Psoas muscle (tissue), 8 donors: ENCODE measurements at places on chromosomes 7 and 10. TPM values are rescaled to one million over a fixed set of nuclear protein-coding genes. Genes with fewer than 3 reads are reported as not detected.

DNA sequence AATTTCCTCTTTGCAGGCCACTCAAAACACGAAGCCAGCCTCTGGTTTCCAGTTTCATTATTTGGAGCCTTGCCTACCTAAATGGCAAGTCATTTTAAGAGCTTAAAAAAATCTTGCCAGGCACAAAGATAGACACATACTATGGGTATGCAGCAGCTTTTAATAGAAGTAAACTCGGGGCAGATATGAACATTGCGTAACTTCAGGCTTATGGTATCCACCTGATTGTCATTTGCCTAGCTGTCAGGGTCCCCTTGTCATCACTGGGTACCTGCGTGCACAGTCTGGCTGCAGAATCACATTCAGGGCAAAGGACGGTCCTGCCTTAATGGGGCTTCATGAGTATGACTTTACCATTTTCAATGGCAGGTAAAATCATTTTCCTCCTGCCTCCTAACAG is 466.1 kb upstream of the NRP1 start:
- no peak for DNase-seq
- H3K4me3 ChIP-seq = no peak overlapping the region
- H3K27ac ChIP-seq = peak overlapping the region; percentile 95
- H3K36me3 ChIP-seq = no peaks in the 10 kb centered on the region
- peaks cover 43% of the 10 kb centered on the region for H3K4me1 ChIP-seq

- no peak for DNase-seq
- H3K27ac ChIP-seq = no peak overlapping the region
- no peaks in the 10 kb centered on the region for H3K27me3 ChIP-seq
- no peaks in the 10 kb centered on the region for H3K4me1 ChIP-seq
Observed at GRCh38 chr7:37048674-37049073, 324.4 kb upstream of the AOAH start.

Gene VIPR2
- total RNA-seq = 2.4 TPM

GRCh38 chr10:119498889-119499676 is 43.4 kb downstream of the RGS10 start:
- no peaks in the 10 kb centered on the region for H3K36me3 ChIP-seq
- DNase-seq = no peak
- no peak overlapping the region for H3K4me3 ChIP-seq
- H3K27ac ChIP-seq = no peak overlapping the region

DNA sequence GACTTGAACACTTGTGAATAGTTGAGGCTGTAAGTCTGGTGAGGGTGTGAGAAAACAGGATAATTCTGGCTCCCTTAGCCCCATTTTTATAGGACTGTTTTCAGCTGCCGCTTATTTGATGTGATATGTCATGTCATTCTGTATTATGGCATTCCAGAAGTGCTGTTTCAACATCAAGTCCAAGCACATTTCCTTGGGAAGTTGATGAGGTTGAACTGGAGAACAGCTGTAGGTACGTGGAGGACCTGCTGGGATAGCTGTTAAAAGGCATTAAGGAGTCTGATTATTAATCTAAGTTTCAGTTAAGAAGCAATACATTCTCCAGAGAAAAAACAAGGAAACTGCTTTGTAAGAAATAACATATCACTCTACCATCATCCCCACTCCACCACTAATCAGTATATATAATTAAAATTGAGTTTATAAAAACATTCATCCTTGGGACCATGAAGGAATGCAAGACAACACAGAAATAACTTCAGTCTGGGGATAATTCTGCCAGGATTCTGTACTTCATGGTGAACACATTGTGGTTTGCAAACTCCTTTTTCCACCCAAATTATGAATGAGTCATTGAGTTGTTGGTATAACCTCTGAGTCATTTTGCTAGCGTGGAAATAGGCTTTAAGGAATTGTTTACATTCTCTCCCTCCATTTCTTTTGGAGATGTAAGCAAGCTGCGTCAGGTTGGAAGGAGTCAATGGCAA is 39.9 kb upstream of the TMEM229A start:
- no peak for DNase-seq
- H3K27me3 ChIP-seq = no peaks in the 10 kb centered on the region
- H3K36me3 ChIP-seq = no peaks in the 10 kb centered on the region
- no peaks in the 10 kb centered on the region for H3K4me1 ChIP-seq
- no peak overlapping the region for H3K4me3 ChIP-seq
- no peak overlapping the region for H3K27ac ChIP-seq

DNA sequence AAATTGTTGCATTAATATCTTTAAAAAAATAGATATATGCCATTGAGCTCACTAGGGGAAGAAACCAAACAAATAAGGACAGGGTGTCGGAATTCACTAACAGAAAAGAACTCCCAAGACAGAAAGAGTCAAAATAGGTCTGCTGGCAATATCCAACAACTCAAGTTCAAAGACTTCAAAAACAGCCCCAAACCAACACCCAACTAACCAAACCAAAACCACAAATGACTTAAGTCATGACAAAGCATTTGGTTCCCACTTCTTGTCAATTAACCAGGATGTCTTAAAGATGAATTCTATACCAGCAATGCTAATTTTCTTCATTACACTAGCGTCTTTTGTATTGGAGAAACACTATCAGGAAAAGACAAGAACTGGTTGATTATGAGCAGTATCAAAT is 249.0 kb upstream of the PLXNA4 start:
- DNase-seq = no peak
- H3K4me3 ChIP-seq = no peak overlapping the region
- H3K27me3 ChIP-seq = no peaks in the 10 kb centered on the region
- H3K36me3 ChIP-seq = no peaks in the 10 kb centered on the region
- H3K27ac ChIP-seq = no peak overlapping the region

- H3K4me3 ChIP-seq = peak overlapping the region; percentile 73
- peaks cover 24% of the 10 kb centered on the region for H3K4me1 ChIP-seq
- H3K27me3 ChIP-seq = no peaks in the 10 kb centered on the region
- peak overlapping the region; percentile 91 for H3K27ac ChIP-seq
- no peaks in the 10 kb centered on the region for H3K36me3 ChIP-seq
Observed at GRCh38 chr7:134546955-134547354, 2.0 kb upstream of the AKR1B15 start.

DNA sequence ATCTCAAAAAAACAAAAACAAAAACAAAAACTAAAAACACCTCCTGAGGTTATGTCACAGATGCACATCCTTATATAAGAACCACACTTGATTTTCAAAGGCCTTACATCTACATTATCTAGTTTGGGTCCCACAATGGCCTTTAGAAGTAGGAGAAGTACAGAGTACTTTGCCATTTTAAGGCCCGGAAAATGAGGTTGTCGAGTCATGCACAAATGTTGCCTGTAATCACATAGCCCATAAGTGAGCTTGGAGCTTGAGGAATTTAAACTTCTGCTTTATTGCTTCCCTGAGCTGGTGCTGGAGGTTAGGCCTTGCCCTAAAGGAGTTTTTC is 9.7 kb upstream of the MKRN1 start:
- H3K27ac ChIP-seq = no peak overlapping the region
- no peaks in the 10 kb centered on the region for H3K27me3 ChIP-seq
- DNase-seq = no peak

GRCh38 chr7:2358968-2359527 is 4.4 kb downstream of the EIF3B start:
- peak overlapping the region; percentile 11 for H3K4me3 ChIP-seq
- peaks cover 75% of the 10 kb centered on the region for H3K36me3 ChIP-seq
- no peaks in the 10 kb centered on the region for H3K27me3 ChIP-seq
- no peak for DNase-seq

Gene MUC12
- 0.13 TPM for total RNA-seq

DNA sequence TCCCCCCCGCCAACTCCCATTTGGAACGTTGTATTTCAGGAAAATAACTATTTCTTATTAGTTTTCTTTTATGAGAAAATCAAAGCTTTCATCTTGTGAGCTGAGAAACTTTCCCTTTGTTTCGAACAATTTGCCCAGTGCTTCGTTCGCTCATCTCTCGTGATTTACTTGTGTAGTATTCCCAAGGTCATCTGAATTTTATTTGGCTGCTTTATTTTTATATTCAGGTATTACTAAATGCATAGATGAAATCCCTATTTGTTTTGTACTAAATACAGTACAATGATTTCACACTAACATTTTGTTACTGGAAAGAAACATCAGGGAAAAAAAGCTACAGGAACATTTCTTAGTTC is 12.0 kb upstream of the EBLN1 start:
- H3K36me3 ChIP-seq = no peaks in the 10 kb centered on the region
- no peaks in the 10 kb centered on the region for H3K4me1 ChIP-seq
- peak overlapping the region; percentile 82 for H3K4me3 ChIP-seq
- no peaks in the 10 kb centered on the region for H3K27me3 ChIP-seq

GRCh38 chr7:30980194-30980593 is 16.4 kb downstream of the GHRHR start:
- H3K4me3 ChIP-seq = no peak overlapping the region
- H3K27ac ChIP-seq = no peak overlapping the region
- H3K4me1 ChIP-seq = no peaks in the 10 kb centered on the region

Gene SGCE
- 13.0 TPM for total RNA-seq

Gene GLRX3
- total RNA-seq = 56.5 TPM

Gene AKR1D1
- not detected for total RNA-seq

Gene KLF14
- total RNA-seq = 0.54 TPM

Gene KCNMA1
- 20.4 TPM for total RNA-seq

DNA sequence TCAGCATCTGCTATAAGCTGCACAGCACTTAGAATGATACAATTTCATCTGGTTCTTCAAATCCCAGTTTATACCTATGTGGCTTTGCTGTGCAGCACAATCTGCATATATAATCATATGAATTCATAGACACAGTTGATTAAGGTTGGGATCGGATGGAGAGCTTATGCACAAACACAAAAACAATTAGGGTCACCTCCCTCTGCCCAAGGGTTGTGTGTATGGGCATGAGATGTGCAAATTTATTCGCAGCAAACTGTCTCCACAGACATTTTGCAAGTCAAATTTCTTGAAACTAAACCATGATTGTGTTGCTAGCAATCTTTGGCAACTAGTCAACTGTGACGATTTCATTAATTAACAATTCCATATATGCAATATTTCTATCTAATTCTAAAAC is 955.7 kb downstream of the SORCS3 start:
- H3K4me3 ChIP-seq = no peak overlapping the region
- H3K4me1 ChIP-seq = no peaks in the 10 kb centered on the region

Gene HOXA4
- total RNA-seq = 11.5 TPM

Gene PILRA
- total RNA-seq = 2.3 TPM

GRCh38 chr10:58767652-58768051 is 255.0 kb downstream of the BICC1 start:
- H3K27ac ChIP-seq = no peak overlapping the region
- no peaks in the 10 kb centered on the region for H3K4me1 ChIP-seq
- H3K4me3 ChIP-seq = no peak overlapping the region
- no peak for DNase-seq
- H3K36me3 ChIP-seq = no peaks in the 10 kb centered on the region

- DNase-seq = no peak
- no peak overlapping the region for H3K27ac ChIP-seq
- no peaks in the 10 kb centered on the region for H3K36me3 ChIP-seq
- peaks cover 36% of the 10 kb centered on the region for H3K4me1 ChIP-seq
- no peak overlapping the region for H3K4me3 ChIP-seq
Observed at GRCh38 chr10:33798754-33799153, 464.3 kb upstream of the NRP1 start.

DNA sequence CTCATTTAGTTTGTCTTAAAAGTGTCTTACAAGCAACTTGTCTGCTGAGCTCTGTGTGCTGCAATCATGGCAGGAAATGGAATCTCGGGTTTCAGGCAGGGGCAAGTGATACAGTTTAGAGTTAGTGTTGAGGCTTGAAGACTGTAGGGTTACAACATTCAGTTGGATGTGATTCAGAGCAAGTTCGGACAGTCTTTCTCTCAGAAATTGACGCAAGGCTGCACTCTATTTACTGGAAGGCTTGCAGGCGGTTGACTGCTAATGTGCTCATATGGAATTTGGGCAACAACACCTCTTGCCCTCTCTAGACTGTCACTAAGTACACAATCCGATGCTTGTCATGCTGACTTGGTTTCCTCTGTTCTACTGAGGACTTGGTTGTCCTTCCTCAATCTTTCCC is 161.7 kb upstream of the BMPER start:
- peaks cover 18% of the 10 kb centered on the region for H3K4me1 ChIP-seq
- no peaks in the 10 kb centered on the region for H3K36me3 ChIP-seq
